ENCODE measurements at places on chromosomes 7 and 10. TPM values are rescaled to one million over a fixed set of nuclear protein-coding genes. Genes with fewer than 3 reads are reported as not detected.
A peak's percentile ranks its signal among the peaks of the same experiment; 100 is the strongest.

- no peak overlapping the region for H3K27ac ChIP-seq
- H3K4me1 ChIP-seq = peaks cover 17% of the 10 kb centered on the region
- H3K36me3 ChIP-seq = no peaks in the 10 kb centered on the region
- DNase-seq = no peak
- no peak overlapping the region for H3K4me3 ChIP-seq
Observed at GRCh38 chr10:63919575-63920279, 398.5 kb downstream of the REEP3 start.

DNA sequence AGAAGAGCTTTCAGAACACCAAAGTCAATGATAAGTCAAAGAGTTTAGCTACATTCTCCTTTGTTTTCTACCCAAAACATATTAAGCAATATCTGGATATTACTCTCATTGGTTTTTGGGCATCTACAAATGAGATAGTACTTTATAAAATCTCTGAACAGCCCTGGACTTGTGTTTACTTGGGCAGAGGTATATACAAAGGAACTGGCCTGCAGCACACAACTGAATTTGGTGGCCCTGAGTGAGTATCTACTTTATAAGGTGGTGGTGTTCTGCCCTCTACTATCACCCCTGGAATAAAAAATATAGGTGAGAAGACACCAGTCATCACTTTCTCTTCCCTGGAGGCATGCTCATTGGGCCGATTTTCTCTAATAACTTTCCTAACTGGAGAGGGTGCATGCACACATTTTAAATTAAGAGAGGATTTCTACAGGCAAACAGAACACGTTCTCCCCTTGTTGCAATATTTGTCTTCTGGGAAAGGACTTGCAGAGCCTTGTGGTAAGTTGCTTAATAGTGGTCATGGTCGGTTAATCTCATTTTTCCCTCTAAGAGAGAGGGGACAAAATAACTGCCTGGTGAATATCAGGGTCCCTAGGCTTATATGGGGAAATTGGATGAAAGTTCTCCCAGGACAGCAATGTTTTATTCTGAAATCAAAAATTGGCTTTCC is 41.1 kb downstream of the OTUD1 start:
- H3K36me3 ChIP-seq = no peaks in the 10 kb centered on the region
- peaks cover 1% of the 10 kb centered on the region for H3K27me3 ChIP-seq
- DNase-seq = no peak
- no peak overlapping the region for H3K27ac ChIP-seq
- no peak overlapping the region for H3K4me3 ChIP-seq

DNA sequence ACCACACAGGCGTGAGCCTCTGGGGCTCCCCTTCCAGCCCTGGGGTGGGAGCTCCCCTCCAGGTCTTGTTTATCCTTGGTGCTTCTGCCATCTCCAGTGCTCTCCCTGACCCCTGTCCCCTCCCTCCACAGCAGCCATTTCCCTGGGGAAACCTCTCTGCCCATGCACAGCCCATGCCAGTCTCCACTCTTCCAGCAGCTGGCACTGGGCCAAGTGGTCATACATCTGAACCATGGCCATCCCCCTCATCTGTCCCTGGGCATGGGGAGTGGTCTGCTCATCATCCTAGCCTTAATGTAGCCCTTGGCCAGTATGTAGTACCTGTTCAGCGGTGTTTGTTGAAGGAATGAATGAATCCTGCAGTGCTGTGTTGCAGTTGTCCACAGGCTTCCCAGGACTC is 172.4 kb upstream of the ZNF32 start:
- H3K4me1 ChIP-seq = no peaks in the 10 kb centered on the region
- no peak overlapping the region for H3K4me3 ChIP-seq
- no peak for DNase-seq
- no peak overlapping the region for H3K27ac ChIP-seq
- H3K36me3 ChIP-seq = no peaks in the 10 kb centered on the region
- no peaks in the 10 kb centered on the region for H3K27me3 ChIP-seq

DNA sequence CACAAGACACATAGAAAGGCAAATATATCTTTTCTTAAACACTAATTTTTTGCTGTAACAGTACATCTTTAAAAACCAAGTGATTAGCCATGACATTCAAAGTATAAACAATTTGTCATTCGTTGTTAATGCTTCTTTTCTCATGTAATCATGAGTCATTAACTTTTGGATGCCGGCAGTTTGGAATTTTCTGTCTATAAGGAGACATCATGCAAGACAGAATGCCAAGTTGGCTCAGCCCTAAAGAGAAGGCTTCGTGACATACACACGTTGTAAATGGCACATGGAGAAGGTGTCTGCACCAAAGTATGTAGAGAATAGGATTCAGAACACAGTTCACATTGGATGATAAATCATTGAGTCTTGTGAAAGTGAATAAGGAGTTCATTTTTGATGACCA is 35.9 kb downstream of the CCDC3 start:
- no peaks in the 10 kb centered on the region for H3K27me3 ChIP-seq
- no peak overlapping the region for H3K27ac ChIP-seq
- no peak overlapping the region for H3K4me3 ChIP-seq

- H3K4me3 ChIP-seq = no peak overlapping the region
- peak overlapping the region; percentile 96 for H3K27ac ChIP-seq
- no peaks in the 10 kb centered on the region for H3K36me3 ChIP-seq
- no peak for DNase-seq
- H3K4me1 ChIP-seq = peaks cover 29% of the 10 kb centered on the region
Observed at GRCh38 chr7:15737601-15738000, 51.1 kb upstream of the MEOX2 start.

DNA sequence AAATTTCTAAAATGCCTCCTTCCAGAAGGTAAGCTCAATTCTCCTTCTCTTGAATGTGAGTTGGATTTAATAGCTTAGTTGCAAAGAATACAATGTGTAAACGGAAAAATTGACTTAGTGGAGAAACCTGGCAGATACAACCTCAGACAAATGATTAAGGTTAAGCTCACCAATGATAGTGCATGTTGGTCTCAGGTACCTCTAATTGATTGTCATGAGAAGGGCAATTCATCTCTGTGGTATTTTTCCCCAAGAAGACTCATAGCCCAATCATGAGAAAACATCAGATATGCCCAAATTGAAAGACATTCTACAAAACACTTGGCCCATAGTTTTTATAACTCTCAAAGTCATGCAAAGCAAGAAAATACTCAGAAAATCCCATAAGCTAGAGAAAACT is 36.2 kb upstream of the TMEM106B start:
- H3K27me3 ChIP-seq = no peaks in the 10 kb centered on the region
- DNase-seq = no peak
- no peaks in the 10 kb centered on the region for H3K36me3 ChIP-seq
- no peak overlapping the region for H3K27ac ChIP-seq
- H3K4me1 ChIP-seq = no peaks in the 10 kb centered on the region
- H3K4me3 ChIP-seq = no peak overlapping the region

- H3K4me3 ChIP-seq = no peak overlapping the region
- peaks cover 16% of the 10 kb centered on the region for H3K27me3 ChIP-seq
- peaks cover 51% of the 10 kb centered on the region for H3K4me1 ChIP-seq
- DNase-seq = no peak
- no peaks in the 10 kb centered on the region for H3K36me3 ChIP-seq
Observed at GRCh38 chr10:44982496-44982895, 3.9 kb upstream of the DEPP1 start.

DNA sequence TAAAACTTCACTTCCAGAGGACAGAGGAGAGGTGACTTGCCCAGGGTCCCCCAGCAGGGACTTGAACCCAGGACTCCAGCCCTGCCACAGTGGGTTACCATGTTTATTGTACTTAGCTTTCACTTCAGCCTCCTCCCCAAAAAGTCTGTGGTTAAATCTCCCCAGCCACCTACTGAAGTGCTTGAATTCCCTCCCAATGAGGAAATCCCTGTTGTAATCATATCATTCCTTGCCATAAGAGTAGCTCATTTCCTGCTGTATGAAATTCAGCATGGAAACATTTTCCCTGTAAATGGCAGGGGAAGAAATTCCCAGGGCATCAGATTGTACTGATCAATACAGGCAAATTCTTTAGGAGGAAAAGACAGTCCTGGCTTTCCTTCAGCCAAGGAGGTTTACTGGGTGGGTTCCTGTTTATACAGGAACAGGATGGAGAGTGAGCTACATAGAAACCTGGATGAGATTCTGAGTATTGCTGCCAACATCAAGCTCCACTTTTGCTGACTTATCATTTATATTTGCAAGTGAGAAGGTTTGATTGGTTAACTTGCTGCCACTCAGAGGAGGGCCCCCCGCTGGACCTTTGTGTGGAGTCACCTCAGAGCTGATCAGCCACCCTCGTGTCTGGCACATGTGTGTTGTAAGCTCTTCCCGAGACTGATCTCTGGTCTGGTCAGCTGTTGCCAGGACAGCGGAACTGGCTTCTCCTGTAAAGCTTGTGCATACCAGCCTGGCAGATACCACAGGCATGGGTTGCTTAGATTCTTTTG is 16.4 kb upstream of the PDZD8 start:
- H3K4me1 ChIP-seq = peaks cover 22% of the 10 kb centered on the region
- peak overlapping the region; percentile 94 for H3K27ac ChIP-seq

- H3K27me3 ChIP-seq = no peaks in the 10 kb centered on the region
- DNase-seq = no peak
- peaks cover 7% of the 10 kb centered on the region for H3K36me3 ChIP-seq
- no peak overlapping the region for H3K27ac ChIP-seq
Observed at GRCh38 chr10:72173262-72173618, 42.6 kb upstream of the ANAPC16 start.

DNA sequence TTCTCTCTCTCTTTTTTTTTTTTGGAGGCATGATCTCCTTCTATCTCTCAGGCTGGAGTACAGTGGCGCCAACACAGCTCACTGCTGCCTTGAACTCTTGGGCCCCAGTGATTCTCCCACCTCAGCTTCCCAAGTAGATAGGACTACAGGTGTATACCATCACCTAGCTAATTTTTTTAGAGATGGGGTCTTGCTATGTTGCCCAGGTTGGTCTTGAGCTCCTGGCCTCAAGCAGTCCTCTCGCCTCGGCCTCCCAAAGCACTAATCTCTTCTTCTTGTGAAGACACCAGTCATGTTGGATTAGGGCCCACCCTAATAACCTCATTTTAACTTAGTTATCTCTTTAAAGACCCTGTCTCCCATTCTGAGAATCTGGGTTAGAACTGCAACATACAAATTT is 45.6 kb downstream of the LRMDA start:
- H3K4me1 ChIP-seq = peaks cover 12% of the 10 kb centered on the region
- peaks cover 18% of the 10 kb centered on the region for H3K36me3 ChIP-seq
- H3K27me3 ChIP-seq = peaks cover 4% of the 10 kb centered on the region
- no peak overlapping the region for H3K27ac ChIP-seq

GRCh38 chr10:119284679-119285096 is 77.3 kb downstream of the GRK5 start:
- H3K27ac ChIP-seq = no peak overlapping the region
- peaks cover 15% of the 10 kb centered on the region for H3K36me3 ChIP-seq
- H3K27me3 ChIP-seq = peaks cover 12% of the 10 kb centered on the region
- DNase-seq = no peak

GRCh38 chr10:77541247-77541646 is 96.4 kb downstream of the KCNMA1 start:
- H3K27ac ChIP-seq = no peak overlapping the region
- H3K4me1 ChIP-seq = no peaks in the 10 kb centered on the region
- no peaks in the 10 kb centered on the region for H3K36me3 ChIP-seq
- peaks cover 3% of the 10 kb centered on the region for H3K27me3 ChIP-seq

GRCh38 chr7:134613623-134614347 is 32.9 kb upstream of the BPGM start:
- no peak for DNase-seq
- no peak overlapping the region for H3K27ac ChIP-seq
- H3K27me3 ChIP-seq = no peaks in the 10 kb centered on the region

DNA sequence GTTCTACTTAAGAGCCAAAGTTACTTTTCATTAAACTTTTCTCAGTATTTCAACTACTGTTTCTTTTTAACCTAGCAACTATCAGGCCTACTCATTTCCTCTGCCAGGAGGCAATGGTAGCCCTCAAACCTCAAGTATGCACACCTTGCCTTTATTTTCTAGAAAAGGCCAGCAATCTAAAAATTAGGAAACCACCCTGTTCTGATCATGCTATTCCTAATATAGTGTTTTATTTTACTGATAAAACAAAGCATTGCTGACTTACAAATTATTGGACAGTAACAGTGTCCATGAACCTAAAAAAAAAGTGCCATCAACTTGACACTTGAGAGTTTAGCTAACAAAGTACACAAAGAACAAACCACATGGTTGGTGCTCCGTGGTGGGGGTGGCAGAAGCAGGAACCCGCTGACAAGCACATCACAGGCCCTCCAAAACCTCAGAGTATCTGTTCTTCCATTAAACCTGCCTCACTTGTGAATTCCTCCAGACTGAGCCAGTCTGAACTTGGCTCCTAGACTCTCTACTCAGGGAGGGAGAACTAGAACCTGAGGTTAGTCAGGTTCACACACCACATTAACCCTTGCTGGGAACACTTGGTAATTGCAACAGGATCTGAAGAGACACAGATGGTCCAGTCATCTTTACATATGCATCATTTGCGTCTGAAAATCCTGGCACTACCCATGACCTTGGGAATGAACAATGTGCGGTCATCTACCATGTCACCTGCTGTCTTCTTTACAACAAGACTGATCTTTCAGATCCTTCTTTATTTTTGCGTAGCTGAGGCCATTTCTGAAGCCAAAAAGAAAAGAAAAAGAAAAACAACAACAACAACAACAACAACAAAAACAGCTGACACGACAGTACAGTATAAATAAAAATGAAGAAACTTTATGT is 31.9 kb downstream of the PIP4K2A start:
- H3K4me3 ChIP-seq = no peak overlapping the region
- H3K27me3 ChIP-seq = peaks cover 1% of the 10 kb centered on the region
- peak overlapping the region; percentile 42 for H3K27ac ChIP-seq
- no peak for DNase-seq
- peaks cover 13% of the 10 kb centered on the region for H3K36me3 ChIP-seq

GRCh38 chr10:77602231-77602912 is 35.2 kb downstream of the KCNMA1 start:
- H3K27ac ChIP-seq = no peak overlapping the region
- H3K4me3 ChIP-seq = no peak overlapping the region
- H3K36me3 ChIP-seq = no peaks in the 10 kb centered on the region
- H3K27me3 ChIP-seq = peaks cover 4% of the 10 kb centered on the region
- DNase-seq = no peak

- no peak for DNase-seq
- H3K27ac ChIP-seq = no peak overlapping the region
- H3K36me3 ChIP-seq = peaks cover 3% of the 10 kb centered on the region
- peaks cover 47% of the 10 kb centered on the region for H3K4me1 ChIP-seq
- no peak overlapping the region for H3K4me3 ChIP-seq
Observed at GRCh38 chr10:119516381-119517234, 25.9 kb downstream of the RGS10 start.

GRCh38 chr10:26199841-26200240 is 16.7 kb upstream of the GAD2 start:
- no peak overlapping the region for H3K27ac ChIP-seq
- no peak for DNase-seq
- peaks cover 12% of the 10 kb centered on the region for H3K36me3 ChIP-seq
- H3K4me3 ChIP-seq = no peak overlapping the region
- no peaks in the 10 kb centered on the region for H3K27me3 ChIP-seq
- H3K4me1 ChIP-seq = peaks cover 29% of the 10 kb centered on the region

KLF14 gene
- not detected for total RNA-seq

CYP3A5 gene
- 0.69 TPM for total RNA-seq

DLG5 gene
- 64.5 TPM for total RNA-seq

A1CF gene
- total RNA-seq = not detected

NPC1L1 gene
- total RNA-seq = not detected

CSGALNACT2 gene
- 3.8 TPM for total RNA-seq

SPDYE9 gene
- 0.13 TPM for total RNA-seq

CXCL12 gene
- 0.97 TPM for total RNA-seq

WDR91 gene
- total RNA-seq = 11.5 TPM

GIMAP5 gene
- 220 TPM for total RNA-seq

CALHM3 gene
- total RNA-seq = not detected

CTNNA3 gene
- 2.3 TPM for total RNA-seq

All from endothelial cell (in vitro differentiated cells).